ENCODE measurements at places on chromosomes 6 and 20.

DNA sequence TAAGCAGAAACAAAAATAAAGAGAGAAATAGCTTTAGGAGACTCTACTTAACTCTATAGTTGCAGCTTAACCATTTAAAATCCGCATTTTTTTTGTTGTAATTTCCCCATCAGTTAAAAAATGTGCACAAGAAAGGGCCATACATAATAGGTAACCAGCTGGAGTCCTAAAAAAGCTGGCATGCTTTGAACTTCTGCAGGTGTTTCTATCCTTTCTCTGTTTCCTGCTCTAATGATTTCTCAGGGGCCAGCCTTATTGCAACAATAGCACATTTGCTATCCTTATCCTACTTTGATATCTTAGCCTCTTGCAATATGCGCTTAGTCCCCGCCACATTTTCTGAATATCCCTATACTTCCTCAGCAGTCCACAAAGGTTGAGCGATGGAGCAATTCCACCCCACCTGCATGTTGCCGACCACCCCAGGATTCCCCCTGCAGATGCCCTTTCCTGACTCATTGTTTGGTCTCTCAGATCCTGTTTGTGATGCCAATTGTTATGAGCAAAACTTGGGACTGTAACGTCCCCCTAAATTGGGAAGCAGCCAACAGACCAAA lies 48.5 kb downstream of the TRIM27 start:
- DNase-seq, result no peak

- DNase-seq, result no peak
These were observed 20.0 kb upstream of the GABRR1 start for GRCh38 chr6:89237158-89237557.

GRCh38 chr20:38131588-38132121 lies 33.4 kb downstream of the TGM2 start:
- no peak for DNase-seq

DNA sequence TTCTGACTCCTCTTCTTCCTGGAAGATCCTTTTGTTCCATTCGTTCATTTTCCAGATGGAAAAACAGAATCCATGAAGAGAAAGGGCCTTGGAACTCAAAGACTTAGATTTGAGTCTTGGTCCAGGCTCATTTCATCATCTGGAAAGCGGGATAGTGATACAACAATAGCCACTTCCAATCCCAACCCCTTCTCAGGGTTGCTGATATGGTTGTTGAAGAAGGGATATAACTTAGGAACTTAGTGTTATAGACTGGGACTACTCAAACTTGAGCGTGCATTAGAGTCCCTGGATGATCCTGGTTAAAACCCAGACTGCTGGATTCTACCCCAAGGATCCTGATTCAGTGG lies 1.3 kb downstream of the GDAP1L1 start:
- DNase-seq, result no peak

DNA sequence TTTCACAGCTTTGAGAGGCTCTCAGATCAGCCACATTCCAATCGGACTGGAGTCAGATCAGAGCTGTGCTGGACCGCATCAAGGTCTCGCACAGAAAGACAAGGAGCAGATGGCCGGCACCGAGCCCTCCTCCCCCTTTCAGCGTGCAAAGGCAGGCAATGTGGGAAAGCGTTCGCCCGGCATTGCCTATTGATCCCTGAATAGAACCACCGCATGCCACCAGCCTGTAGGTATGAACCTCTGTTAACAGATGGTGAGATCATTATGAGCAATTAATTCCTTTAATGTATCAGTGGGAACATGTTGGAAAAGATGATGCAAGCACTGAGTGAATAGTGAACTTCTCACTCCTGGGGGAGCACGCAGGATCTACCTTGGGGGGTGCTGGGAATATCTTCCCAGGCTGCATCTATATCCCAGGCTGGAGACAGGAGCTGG lies 117.5 kb upstream of the ID4 start:
- no peak for DNase-seq

GRCh38 chr20:34365765-34366213 lies 2.7 kb downstream of the ITCH start:
- DNase-seq, result no peak

- DNase-seq, result no peak
These were observed 81.0 kb downstream of the AKAP7 start for GRCh38 chr6:131216246-131216645.

GRCh38 chr6:155004576-155005372 lies 9.7 kb downstream of the TIAM2 start:
- DNase-seq, result no peak
